ENCODE measurements at places on chromosomes 6 and 20. TPM values are rescaled to one million over a fixed set of nuclear protein-coding genes. Genes with fewer than 3 reads are reported as not detected.

GRCh38 chr6:13478525-13478966, 8.9 kb downstream of the GFOD1 start:
- no peak for DNase-seq

GRCh38 chr20:32387252-32387651, 29.1 kb downstream of the ASXL1 start:
- no peak for DNase-seq

- no peak for DNase-seq
These were observed 159.1 kb downstream of the TFAP2C start for GRCh38 chr20:56788041-56788670.

DNA sequence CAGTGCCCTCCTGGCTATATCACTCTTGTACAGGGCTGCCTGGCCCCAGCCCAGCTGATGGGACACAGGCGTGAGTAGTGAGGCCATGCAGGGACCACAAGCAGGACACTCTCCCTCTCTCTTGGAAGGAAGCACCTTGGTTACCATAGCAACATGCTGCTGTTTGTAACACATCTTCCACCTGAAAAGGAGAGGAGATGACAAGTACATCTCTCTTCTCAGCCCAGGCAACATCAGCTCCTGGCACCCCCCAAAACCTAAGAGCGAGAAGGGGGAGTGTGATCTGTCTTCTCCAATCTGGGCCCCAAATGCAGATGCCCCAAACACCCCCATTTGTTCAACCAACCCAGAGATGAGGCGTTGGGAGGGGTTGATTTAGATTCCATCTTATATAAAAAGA, 49.9 kb downstream of the KCNB1 start:
- DNase-seq, result no peak

DNA sequence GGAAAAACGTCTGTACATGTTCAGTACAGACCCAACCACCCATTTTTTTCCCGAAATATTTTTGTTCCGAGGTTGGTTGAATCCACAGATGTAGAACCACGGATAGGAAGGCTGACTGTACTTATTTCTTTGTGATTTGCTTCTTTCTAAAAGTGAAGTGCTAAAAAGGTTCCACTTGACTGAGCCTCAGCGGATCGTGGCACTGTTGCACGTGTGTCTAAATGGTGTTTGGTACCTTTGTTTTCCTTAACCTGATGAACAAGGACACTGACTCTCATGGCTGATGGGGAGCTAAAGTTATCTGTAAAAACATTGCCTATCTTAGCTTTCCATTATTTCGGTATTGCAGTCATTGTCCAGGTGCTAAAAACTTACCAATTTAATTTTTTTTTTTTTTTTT, 6.2 kb downstream of the BPHL start:
- DNase-seq, result no peak

DNA sequence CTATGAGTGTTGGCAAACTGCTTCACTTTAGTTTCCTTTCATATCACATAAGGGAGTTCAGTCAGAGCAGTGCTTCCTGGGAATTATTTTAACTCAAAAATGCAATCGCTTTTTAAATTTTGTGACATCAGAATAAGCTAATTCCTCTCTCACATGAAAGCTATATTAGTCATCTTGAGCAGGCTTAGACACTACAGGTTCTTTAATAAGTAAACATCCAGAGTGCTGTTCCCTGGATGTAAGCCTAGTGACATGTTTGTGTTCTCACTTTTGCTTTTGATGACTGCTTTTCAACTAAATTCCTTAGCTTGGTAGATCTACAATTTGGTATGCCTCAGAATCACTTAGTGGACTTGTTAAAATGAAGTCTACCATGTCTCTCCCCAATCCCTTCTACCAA, 252.7 kb upstream of the POU3F2 start:
- no peak for DNase-seq

DNA sequence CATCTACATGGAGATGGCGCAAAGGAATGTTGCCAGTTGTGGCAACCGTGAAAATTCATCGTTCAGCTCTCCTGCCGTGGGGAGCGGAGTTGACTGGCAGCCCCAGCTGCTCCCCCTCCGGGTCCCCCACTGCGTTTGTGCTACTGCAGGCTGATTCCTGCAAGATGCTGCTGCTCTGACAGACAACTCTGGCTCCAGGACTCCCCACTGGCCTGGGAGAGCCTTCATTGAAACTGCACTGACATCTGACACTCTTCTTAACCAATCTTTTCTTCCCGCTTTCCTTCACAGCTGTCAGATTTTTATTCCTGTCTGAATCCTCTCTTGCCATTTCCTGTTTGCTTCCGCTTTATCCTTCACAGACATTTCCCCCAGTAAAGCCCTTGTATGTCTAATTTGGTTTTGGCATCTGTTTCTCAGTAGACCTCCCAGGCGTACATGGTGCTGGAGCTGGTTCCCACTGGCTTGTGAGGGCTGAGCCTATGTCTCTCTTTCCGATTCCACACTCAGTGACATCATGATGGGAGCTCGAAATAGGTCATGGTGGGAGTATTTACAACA, 9.5 kb upstream of the ATRN start:
- DNase-seq, result peak; percentile 51

GRCh38 chr6:107386340-107386739, 73.0 kb downstream of the PDSS2 start:
- no peak for DNase-seq

DNA sequence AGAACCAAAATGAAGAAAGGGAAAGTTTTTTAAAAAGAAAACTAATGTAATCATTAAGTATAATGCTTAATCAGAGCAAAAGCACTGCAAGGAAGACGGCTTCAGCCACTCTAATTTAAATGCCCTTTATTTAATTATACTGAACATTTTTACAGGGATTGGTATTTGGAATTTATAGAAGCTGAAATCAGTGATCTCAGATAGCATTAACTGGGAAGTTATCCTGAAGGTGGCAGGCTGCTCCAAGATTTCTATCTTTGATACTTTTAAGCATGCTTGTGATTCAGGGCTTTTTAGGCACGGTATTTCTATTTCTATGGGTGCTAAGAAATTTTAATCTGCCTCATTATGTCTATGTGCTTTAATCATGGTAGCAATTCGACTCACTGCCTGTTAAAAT, 1.3 kb upstream of the NDUFAF4 start:
- no peak for DNase-seq

- no peak for DNase-seq
These were observed 9.5 kb downstream of the GMDS start for GRCh38 chr6:2235777-2236495.

GRCh38 chr20:717832-718231, 42.2 kb upstream of the SCRT2 start:
- no peak for DNase-seq

- DNase-seq, result no peak
These were observed 56.2 kb upstream of the TBC1D7 start for GRCh38 chr6:13384506-13384905.

DNA sequence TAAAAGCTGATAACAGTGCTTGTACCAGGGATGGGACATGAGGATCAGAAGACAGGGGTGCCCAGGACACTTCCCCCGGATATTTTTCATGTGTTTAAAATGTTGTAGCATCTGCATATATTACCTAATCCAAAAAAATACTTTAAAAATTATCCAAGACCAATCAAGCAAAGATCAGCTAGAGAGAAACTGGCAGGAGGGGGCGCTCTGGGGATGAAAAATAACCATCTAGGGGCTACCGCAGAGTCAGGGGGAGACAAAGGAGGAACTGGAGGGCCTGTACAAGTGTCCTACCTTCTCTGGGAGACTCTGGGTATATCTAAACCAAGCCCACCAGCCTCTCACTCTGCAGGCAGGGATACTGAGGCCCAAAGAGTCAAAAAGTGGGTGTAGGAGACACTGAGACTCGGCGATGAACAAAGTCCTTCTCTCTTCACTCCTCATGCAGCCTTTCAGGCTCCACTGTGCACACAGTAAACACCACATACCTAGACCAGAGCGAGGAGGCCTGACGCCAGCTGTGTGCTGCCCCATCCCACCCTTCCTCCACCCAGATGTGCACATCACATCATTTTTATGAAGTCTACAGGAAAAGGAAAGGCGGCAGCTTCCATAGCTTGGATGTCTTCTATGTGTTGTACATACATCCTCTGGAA, 9.8 kb downstream of the RIMS4 start:
- DNase-seq, result peak; percentile 63

- DNase-seq, result no peak
These were observed 63.0 kb upstream of the MRAP2 start for GRCh38 chr6:83970582-83970981.

- DNase-seq, result no peak
These were observed 152.2 kb upstream of the AFDN start for GRCh38 chr6:167674486-167674885.

DNA sequence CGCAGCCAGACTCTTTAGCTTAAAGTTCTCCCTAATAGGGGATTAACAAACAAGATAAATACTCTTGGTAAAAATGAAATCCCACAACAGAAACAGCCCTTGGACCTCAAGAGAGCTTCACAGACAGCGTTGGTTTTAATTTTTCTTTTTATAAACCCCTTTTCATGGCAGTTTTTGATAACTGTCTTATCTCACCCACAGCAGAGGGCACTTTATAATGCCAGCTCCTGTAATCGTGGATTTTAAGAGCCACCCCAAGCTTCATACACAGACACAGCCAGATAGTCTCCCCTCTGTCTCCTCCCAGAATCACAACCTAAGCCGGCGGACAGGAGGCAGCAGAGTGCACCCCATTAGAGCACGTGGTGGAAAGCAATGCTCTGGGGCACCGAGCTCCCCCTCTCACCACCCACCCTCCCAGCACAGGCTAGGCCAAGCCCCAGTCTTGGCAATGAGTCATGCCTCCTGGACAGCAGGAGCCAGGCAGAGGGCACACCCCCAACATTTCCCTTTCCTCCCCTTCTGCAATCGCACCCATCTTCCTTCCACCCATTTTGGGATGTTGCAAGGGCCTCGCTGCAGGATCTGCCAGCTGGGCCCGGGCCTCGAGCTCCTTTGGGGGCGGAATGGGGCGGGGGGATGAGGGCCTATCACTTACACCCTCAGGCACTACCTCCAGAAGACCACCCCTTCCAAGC, 2.4 kb downstream of the JAG1 start:
- peak; percentile 72 for DNase-seq

DNA sequence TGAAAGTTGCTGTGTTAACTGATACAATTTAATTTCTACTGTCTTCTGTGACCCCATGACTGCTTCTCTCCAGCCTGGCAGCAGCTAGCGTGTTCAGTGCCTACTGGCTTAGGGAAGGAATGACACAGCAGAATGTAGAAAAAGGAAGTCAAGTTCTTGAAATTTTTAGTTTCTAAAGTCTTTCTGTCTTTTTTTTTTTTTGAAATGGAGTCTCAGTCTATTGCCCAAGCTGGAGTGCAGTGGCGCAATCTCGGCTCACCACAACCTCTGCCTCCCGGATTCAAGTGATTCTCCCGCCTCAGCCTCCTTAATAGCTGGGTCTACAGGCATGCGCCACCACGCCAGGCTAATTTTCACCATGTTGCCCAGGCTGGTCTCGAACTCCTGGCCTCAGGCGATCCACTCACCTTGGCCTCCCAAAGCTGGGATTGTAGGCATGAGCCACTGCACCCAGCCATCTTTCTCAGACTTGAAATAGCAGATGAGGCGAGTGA, 39.3 kb downstream of the PCNA start:
- DNase-seq, result no peak

DNA sequence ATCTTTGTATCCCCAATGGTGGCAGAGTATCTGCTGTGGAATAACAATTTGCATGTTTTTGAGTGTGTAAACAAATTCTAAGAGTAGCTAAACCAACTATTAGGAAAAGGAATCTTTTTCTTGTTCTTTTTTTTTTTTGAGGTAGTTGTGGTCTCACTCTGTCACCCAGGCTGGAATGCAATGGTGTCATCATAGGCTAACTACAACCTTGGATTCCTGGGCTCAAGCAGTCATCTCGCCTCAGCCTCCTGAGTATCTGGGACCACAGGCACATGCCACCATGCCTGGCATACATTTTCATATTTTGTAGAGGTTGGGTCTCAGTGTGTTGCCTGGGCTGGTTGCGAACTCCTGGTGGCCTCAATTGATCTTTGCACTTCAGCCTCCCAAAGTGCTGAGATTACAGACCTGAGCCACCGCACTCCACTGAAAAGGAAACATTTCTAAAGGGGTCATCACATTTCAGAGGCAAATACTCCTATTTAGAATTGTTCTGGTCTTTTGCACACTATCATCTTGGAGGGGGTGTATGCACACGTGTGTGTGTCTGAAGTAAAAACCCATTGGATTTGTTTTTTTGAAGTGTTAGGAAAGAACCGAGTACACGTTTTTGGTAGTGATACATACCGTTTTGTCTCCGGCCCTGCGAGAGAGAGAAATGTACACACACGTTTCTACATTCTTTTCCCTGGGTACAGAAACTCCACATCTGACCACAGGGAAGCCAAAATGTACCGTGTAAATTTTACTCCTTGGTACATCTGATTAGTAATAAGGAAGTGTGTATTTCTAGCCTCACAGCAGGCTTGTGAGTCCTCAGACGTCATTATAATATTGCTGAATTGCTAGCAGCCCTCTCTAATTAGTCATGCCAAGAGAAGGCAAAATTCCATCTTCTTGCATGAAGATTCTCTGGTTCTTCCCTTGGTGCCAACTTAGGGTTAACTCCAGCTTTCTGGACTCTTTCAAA, 183.6 kb downstream of the JARID2 start:
- DNase-seq, result no peak

- DNase-seq, result no peak
These were observed 1.6 kb upstream of the ATP5F1E start for GRCh38 chr20:59033616-59034165.

DNA sequence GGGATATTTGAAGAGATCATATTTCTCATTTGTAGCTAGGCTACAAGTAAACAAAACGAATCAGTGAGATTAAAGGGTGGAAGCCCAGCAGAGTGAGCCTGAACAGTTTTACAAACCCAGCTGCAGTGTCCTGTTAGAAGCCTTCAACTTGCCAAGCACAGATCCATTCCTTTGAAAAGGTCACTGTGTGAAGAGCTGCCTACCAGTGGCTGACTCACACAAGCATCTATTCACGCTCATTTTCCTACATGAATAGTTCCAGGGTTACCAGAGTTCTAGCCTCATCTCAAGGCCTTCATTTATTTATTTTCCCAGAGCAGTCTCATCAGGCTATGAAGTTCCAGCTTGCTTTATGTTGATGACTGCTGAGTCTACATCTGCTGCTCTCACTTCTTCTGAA, 25.7 kb upstream of the MLIP start:
- DNase-seq, result no peak

Gene ARMH2
- not detected for total RNA-seq

Gene SLC26A8
- total RNA-seq, result 0.80 TPM

Gene SPATA2
- total RNA-seq, result 11.3 TPM

Gene RBPJL
- 0.85 TPM for total RNA-seq

Gene TMEM217
- total RNA-seq, result 0.61 TPM

Gene CLPSL2
- 6.2 TPM for total RNA-seq

Gene SH3BGRL2
- total RNA-seq, result 13.8 TPM
